ENCODE measurements at places on chromosomes 5 and 9.

DNA sequence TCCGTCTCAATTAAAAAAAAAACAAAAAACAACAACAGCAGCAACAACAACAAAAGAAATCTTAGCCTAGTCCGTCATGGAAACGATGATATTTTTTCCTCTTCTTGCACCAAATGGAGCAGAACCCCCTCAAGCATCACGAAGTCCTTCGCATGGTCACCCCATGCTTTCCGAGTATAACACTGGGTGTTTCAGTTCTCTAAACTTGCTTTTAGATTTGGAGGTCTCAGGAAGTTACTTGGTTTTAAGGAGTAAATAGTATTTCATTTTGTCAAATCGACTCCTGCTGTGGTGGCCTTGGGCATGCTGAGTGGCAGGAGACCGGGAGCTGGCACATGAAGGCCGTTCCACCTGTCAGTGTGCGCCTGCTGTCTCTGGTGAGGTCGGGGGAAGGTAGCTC is 118.5 kb upstream of the CACNA1B start:
- DNase-seq: no peak

DNA sequence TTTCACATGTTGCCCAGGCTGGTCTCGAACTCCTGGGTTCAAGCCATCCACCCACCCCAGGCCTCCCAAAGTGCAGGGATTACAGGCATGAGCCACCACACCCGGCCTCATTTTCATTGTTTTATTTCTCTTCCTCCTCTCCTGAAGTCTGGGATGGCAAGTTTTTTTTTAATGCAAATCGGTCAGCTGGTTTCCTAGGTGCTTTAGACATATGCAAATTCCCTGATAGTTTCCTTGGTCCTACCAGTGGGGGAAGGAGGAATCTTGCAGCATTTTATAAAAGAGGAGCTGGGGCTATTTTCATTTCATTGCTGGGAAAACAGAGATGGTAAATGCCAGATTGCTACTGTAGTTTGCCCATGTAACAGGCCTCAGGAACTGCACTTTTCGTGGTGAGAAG is 179.4 kb downstream of the ACTL7B start:
- no peak for DNase-seq

DNA sequence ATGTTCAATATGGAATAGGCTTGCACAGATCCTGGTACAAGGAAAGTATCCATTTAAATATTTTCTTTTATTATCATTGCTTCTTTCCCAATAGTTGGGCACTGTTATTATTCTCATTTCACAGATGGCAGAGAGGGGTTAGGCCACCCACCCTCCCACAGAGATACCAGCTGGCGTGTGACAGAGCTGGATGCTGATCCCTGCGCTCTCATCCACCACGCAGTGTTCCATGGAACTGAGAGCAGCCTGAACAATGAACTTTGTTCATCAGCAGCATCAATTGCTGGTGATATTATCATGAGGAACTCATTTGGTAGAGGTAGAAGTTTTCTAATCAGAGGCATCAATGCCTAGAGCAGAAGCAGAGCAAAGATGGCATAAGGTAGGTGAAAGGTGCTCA is 227.9 kb downstream of the ESM1 start:
- no peak for DNase-seq

- no peak for DNase-seq
Observed at GRCh38 chr9:116020146-116020545, 133.4 kb upstream of the PAPPA start.

- no peak for DNase-seq
Observed at GRCh38 chr9:22240619-22241018, 206.0 kb upstream of the DMRTA1 start.

DNA sequence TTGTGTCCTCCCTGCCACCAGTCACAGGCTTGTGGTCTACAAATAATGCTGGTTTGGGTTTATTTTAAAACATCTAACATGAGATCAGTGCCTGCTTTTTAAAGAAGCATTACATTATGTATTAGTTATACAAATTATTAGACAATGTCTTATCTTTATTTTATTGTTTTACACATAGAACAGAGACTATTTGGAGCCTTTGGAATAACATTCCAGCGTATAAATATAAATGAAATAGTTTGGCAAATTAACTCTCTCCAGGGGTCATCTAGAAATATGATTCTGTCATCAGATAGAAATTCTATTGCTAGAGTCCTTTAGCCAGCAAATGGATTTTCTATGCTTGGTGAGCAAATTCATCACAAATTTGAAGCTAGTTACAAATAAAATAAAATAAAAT is 22.4 kb downstream of the MAP1B start:
- DNase-seq: no peak

GRCh38 chr5:97009212-97009898 is 73.5 kb downstream of the LNPEP start:
- DNase-seq: no peak

DNA sequence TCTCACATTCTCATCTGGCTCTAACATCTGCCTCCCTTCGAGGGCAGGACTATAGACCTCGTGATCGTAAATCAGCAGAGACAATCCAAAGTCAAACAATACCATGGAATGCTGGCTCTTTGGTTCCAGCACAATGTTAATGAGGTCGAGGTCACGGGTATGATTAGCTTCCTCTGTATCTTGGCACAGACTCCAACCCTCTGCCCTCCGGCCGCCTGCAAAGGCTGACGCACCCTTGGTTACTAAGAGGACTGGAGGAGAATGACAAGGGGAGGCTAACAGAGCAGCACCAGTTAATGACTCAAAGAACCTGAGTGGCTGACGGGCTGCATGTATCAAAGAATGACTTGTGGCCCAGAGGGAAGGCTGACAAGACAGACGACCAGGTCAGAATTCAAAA is 10.1 kb downstream of the LHFPL2 start:
- peak; percentile 68 for DNase-seq

All from AG04450 (cell line).